H7 (cell line): ENCODE measurements at places on chromosomes 13 and 19. TPM values are rescaled to one million over a fixed set of nuclear protein-coding genes. Genes with fewer than 3 reads are reported as not detected.

CCL25 gene
- 1.9 TPM in 1 of 2 replicates, not detected in the other for total RNA-seq

KANK3 gene
- total RNA-seq, result 1.2 and 7.3 TPM in 2 replicates

PSG11 gene
- not detected in 2 replicates for total RNA-seq

DCT gene
- total RNA-seq, result 0.04 TPM in 1 of 2 replicates, not detected in the other

ZNF571 gene
- 2.0 and 10.2 TPM in 2 replicates for total RNA-seq

TUBA3C gene
- total RNA-seq, result not detected in 2 replicates

CFD gene
- 1.4 and 1.5 TPM in 2 replicates for total RNA-seq

NKPD1 gene
- total RNA-seq, result 0.24 and 0.70 TPM in 2 replicates

CNN1 gene
- 24.1 and 26.7 TPM in 2 replicates for total RNA-seq

OLFM4 gene
- total RNA-seq, result not detected in 2 replicates

KLHL1 gene
- total RNA-seq, result not detected in 2 replicates

TRIM13 gene
- 22.7 and 29.4 TPM in 2 replicates for total RNA-seq

CPT1C gene
- 25.8 and 28.9 TPM in 2 replicates for total RNA-seq

MUC16 gene
- not detected in 2 replicates for total RNA-seq

PDS5B gene
- total RNA-seq, result 14.2 and 20.4 TPM in 2 replicates

FPR3 gene
- not detected in 2 replicates for total RNA-seq

DAND5 gene
- total RNA-seq, result 0.15 TPM in 1 of 2 replicates, not detected in the other

SLAIN1 gene
- 17.5 and 22.4 TPM in 2 replicates for total RNA-seq

SLC25A42 gene
- total RNA-seq, result 4.8 and 8.0 TPM in 2 replicates

SLC25A41 gene
- 0.11 and 1.2 TPM in 2 replicates for total RNA-seq

KCNRG gene
- 0.33 and 1.0 TPM in 2 replicates for total RNA-seq

MBD3L2 gene
- total RNA-seq, result not detected in 2 replicates

CEACAM4 gene
- not detected in 2 replicates for total RNA-seq

PCDH8 gene
- 0.83 and 1.6 TPM in 2 replicates for total RNA-seq

ACER1 gene
- not detected in 2 replicates for total RNA-seq

LGALS4 gene
- not detected in 2 replicates for total RNA-seq

SIPA1L3 gene
- 13.4 and 20.0 TPM in 2 replicates for total RNA-seq

KLK1 gene
- not detected in 2 replicates for total RNA-seq

LMTK3 gene
- 3.0 and 3.6 TPM in 2 replicates for total RNA-seq

CDC34 gene
- 180 and 192 TPM in 2 replicates for total RNA-seq

AP3D1 gene
- 175 and 177 TPM in 2 replicates for total RNA-seq

CEACAM1 gene
- 0.30 and 0.42 TPM in 2 replicates for total RNA-seq

DLL3 gene
- 2.1 and 2.6 TPM in 2 replicates for total RNA-seq

TMEM59L gene
- 1.8 and 3.5 TPM in 2 replicates for total RNA-seq

CGB5 gene
- not detected in 2 replicates for total RNA-seq

CLDND2 gene
- total RNA-seq, result 0.89 and 1.2 TPM in 2 replicates

NCR1 gene
- total RNA-seq, result 1.8 and 12.6 TPM in 2 replicates

TYROBP gene
- not detected in 2 replicates for total RNA-seq

ZNF729 gene
- total RNA-seq, result not detected in 2 replicates

FPR1 gene
- total RNA-seq, result not detected in 2 replicates

BEST2 gene
- total RNA-seq, result 0.37 and 1.5 TPM in 2 replicates

SLC7A9 gene
- not detected in 2 replicates for total RNA-seq

ALOX5AP gene
- total RNA-seq, result not detected in 2 replicates

EIF3K gene
- total RNA-seq, result 408 and 422 TPM in 2 replicates

PODNL1 gene
- 0.07 and 0.10 TPM in 2 replicates for total RNA-seq

BRME1 gene
- 3.4 and 4.1 TPM in 2 replicates for total RNA-seq

ZNF829 gene
- not detected in 2 replicates for total RNA-seq

GSX1 gene
- total RNA-seq, result not detected in 2 replicates

CEACAM21 gene
- total RNA-seq, result not detected in 2 replicates
